ENCODE measurements at places on chromosomes 16 and 17.

GRCh38 chr17:28495635-28496034, 10.5 kb upstream of the FOXN1 start:
- no peak for DNase-seq

GRCh38 chr16:17483351-17483750, 12.6 kb upstream of the XYLT1 start:
- DNase-seq: no peak

GRCh38 chr17:57899391-57899790, 49.5 kb upstream of the MRPS23 start:
- DNase-seq: no peak

- no peak for DNase-seq
Measured at GRCh38 chr16:75065521-75066149, 50.9 kb downstream of the LDHD start.

DNA sequence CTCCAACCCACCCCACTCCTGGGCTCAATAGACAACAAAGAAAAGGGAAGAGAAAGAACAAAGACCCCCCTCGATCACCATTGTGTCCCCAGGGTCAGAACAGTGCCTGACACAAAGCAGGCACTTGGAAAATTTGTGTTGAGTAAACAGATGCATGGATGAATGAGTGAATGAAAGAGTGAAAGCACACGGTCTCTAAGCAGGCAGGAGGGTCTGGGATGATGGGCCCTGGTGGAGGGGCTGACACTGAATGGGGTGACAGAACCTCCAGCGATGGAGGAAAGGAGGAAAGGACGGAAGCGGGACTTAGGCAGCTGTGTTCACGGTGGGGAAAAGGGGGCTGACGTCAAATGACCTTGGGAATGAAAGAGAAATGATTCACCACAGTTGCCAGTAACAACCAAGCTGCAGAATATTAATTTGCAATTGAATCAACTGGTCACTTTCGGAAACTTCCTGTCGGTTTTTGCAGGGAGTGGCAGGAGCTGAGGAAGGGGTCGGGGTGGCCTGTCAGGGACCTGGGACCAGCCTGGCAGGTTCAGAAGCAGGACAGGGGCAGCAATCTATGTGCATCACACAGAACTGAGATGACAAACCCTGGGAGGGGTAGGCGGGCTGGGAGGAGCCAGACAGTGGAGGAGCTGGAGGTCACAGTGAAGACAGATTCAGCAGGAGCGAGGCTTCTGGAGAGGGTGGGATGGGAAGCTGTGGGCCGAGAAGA, 6.7 kb upstream of the GAST start:
- no peak for DNase-seq

- no peak for DNase-seq
Measured at GRCh38 chr17:50060951-50061712, 5.2 kb downstream of the ITGA3 start.

- DNase-seq: no peak
Measured at GRCh38 chr17:13592427-13592826, 9.3 kb downstream of the HS3ST3A1 start.

- DNase-seq: no peak
Measured at GRCh38 chr17:60747069-60747808, 69.6 kb downstream of the BCAS3 start.

GRCh38 chr17:16428098-16428882, 12.9 kb downstream of the TRPV2 start:
- DNase-seq: no peak

DNA sequence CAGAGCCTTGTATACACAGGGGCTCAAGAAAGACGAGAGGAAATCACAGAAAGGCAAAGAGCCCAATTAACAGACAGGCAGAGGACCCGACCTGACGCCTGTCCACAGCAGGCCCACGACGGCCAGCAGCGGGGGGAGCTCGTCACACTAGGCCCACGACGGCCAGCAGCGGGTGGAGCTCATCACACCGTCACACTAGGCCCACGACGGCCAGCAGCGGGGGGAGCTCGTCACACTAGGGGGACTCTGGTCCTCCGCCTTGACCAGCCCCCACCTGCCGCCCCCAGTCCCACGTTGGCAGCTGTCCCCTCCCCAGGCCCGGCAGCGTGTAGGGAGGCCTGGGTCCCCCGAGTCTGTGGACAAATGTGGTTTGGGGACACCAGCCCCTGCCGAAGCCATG, 23.7 kb upstream of the GNG13 start:
- DNase-seq: no peak

GRCh38 chr16:86080131-86080875, 181.3 kb downstream of the IRF8 start:
- no peak for DNase-seq

DNA sequence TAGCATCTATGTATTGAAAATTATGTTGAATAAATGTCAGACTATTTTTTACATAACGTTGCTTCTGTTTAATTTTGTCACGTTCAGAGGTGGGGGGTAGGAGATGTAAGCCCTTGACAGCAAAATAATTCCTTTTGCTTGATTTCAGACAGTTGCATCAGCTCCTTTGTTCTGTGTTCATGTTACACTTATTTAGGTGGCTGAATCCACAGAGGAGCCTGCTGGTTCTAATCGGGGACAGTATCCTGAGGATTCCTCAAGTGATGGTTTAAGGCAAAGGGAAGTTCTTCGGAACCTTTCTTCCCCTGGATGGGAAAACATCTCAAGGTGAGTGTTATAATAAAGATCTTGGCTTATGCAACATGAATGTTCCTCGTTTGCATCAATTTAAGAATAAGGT, 4.5 kb downstream of the HERPUD1 start:
- DNase-seq: no peak

GRCh38 chr16:4388271-4389021, 16.8 kb downstream of the VASN start:
- DNase-seq: no peak

DNA sequence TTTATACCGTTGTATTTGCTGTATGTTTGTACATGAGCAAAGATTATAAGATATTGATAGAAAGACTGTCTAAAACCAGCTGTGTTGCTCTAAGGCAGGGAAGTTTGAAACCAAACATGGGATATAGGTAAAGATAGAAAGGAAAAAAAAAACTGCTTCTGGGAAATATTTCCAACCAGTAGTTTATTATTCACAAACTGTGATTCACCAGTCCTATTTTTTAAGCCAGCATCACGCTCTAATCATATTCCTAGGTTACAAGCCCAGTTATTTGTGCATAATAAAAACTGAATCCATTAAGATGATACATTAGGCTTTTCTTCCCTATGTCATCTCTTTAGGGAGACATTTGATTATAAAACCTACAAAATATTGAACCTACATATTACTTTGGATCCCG, 4.0 kb downstream of the ERN1 start:
- no peak for DNase-seq

DNA sequence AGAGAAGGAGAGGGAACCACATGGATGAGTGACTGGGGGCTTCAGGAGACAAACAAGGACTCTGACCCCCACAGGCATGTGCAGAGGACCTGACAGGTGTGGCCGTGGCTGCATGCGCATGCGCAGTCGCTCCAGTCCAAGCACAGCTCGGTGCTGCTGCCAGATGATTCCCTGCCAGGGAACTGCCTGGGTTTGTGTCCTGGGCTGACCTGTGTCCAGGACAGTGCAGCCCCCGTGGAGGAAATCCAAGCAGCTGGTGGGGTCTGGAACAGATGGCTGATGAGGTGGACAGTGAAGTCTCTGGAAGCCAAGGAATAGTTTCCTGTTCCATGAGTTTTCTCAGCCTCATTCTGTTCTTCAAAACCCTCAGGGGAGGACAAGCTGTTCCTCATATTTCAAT, 27.3 kb downstream of the LASP1 start:
- DNase-seq: no peak

DNA sequence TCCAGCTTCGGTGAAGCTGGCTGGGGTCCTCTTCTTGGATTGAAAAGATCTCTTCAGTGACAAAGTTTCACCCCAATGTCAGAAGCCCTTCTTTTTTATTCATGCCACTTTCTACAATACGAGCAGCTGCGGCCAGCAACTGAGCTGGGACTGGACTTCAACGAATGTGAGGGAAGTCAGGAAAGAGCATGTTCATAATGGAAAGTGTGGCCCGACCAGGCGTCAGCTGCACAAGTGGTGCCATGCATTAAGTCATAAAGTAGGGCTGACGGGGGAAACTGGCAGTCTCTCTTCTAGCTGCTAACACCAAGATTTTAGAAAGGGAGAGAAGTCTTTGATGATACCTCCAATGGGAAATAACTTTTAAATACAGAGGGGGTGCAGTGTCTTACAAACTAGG, 192.6 kb downstream of the PARN start:
- DNase-seq: no peak

All from stimulated activated CD4-positive, alpha-beta T cell treated with anti-CD3 and anti-CD28 coated beads, Interleukin-4, amount 100 ng/mL, for 48 hours (primary cell).